ENCODE measurements at places on chromosomes 5 and 9.

- no peak for DNase-seq
These were observed 56.2 kb upstream of the TNPO1 start for GRCh38 chr5:72760259-72760658.

GRCh38 chr9:131736431-131736830 lies 3.4 kb downstream of the RAPGEF1 start:
- DNase-seq, result no peak

DNA sequence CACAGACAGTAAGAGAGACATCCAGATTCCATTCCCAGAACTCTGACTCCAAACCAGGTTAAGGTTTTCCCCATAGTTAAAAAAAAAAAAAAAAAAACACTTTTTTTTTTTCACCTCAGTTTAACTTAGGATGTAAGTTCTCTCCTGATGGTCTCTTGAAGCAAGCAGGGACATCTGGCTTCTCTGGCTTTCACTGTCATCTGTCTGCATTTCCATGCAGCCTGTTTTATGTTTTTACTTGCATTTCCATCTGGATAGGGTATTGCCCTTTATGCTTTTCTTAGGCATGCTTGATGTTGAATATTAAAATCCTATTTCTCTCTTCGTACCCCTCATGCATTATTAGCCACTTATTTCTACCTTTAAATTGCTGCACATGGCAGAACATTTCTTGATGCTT lies 135.3 kb upstream of the WWC1 start:
- DNase-seq, result no peak

GRCh38 chr9:3758816-3759576 lies 233.2 kb upstream of the RFX3 start:
- DNase-seq, result no peak

DNA sequence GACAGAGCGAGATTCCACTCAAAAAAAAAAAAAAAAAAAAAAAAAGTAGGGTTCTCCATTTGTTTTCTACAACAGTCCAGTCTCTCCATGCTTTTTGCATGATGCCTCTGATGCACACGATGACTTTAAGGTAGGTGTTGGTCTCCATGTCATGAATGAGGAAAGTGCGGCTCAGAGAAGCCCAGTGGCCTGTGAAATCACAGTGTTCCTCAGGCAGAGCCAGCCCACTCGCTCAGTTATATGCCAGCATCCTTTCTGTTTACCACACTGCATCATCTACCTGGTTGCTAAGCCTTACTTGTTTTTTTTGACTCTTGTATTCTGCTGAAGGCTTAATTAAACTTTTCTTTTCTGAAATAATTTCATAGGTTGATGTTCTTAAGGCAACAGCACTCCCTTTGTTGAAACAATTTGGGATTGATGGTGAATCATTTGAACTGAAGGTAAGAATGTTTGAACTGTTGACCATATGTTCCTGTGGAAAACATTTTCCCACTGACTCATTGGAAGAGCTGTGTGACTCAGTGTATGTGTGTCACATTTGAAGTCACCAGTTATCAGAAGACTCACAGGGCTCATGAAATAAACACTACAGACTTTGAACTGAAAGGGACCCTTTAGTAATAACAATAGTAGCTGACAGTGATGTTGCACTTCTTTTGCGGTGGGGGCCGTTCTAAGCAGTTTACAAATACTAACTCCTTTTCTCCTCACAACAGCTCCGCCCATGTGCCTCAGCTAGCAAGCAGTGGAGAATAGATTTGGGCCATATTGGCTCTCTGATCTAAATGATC lies 40.2 kb downstream of the RCL1 start:
- no peak for DNase-seq

GRCh38 chr5:141973871-141974595 lies 5.1 kb downstream of the RNF14 start:
- no peak for DNase-seq

GRCh38 chr5:136051486-136052220 lies 22.9 kb downstream of the TGFBI start:
- no peak for DNase-seq

DNA sequence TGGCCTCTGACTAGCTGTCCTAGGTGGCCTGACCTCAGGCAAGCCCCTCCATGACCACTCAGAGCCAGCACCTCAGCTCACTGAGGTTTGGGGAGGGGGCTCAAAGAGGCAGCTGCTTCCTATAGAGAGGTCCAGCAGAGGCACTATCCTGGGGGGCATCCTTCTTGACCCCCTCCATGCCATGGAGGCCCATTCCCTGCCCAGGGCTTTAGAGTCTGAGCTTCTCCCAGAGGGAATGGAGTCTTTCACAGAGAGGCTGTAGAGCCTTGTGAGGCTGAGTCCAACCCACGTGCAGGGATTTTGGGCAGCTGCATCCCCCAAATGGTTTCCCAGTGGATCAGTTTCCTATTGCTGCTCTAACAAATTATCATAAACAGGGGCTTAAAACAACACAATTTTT lies 16.9 kb downstream of the IRF1 start:
- no peak for DNase-seq

DNA sequence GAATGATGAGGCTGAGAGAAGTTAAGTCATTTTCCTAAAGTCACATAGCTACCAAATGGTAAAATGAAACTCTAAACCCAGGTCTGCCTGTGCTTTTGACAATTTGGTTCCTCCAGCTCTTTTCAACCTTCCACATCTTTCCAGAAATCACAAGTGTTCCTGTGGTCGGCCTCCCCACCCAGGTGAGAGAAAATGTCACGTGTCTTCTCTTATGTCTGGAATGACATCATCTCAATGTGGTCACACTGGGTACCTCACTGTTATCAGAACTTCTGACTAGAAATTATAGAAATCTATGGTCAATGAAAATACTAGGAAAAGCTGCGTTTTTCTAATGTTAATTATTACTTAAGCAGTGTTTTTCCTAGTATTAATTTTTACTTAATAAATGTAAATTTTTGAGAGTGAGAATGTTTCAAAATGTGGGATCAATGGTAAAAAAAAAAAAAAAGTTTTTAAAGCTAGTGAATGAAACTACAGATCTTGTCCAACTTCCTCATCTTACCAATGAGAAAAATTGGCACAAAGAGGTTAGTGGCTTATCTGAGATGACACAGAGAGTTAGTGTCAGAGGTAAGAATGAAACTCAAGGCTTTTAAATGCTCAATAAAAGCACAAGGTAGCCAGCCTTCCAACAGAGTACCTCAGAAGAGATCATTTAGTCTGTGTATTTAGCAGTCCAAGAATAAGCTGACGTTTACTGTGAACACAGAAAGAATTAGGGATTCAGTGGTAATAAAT lies 228.7 kb upstream of the NR4A3 start:
- DNase-seq, result no peak

- DNase-seq, result no peak
These were observed 7.7 kb upstream of the NFIB start for GRCh38 chr9:14321517-14322130.

GRCh38 chr9:123757960-123758359 lies 172.0 kb downstream of the DENND1A start:
- DNase-seq, result no peak

DNA sequence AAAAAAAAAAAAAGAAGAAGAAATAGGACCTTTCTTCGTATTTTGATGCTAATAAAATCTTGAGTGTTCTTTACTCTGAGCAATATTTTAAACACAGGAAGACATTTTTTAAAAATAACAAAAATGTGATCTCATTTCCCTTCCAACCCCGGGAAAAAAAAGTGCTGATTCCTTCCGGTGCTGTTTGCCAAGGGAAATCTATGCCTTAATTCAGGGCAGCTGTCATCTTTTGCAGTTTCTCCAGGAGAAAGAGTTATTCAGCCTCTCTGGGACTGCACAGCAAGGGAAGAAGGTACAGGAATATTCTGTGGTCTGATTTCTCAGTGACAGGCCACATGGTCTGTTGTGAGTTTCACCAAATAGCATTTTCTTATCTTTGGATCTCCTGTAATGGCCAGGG lies 291.9 kb upstream of the IRX1 start:
- DNase-seq, result no peak

GRCh38 chr5:28549588-28549987 lies 1511.2 kb upstream of the CDH9 start:
- DNase-seq, result no peak

- no peak for DNase-seq
These were observed 174.0 kb downstream of the GDNF start for GRCh38 chr5:37665889-37666288.

DNA sequence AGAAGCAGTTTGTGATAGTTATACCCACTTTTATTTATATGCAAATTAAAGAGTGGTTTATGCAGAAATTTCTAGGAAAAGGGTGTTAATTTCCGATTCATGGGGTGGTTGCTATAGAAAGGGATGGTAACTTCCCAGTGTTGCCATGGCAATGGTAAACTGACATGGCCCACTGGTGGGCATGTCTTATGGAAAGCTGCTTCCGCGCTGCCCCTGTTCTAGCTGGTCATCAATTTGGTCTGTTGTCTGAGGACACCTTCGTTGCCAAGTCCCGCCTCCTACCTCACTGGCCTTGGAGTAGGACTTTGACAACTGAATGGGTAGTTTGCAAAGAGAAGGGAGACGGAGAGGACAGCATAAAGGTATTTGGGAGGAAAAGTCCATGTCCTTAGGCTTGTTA lies 74.0 kb upstream of the SMIM23 start:
- no peak for DNase-seq

DNA sequence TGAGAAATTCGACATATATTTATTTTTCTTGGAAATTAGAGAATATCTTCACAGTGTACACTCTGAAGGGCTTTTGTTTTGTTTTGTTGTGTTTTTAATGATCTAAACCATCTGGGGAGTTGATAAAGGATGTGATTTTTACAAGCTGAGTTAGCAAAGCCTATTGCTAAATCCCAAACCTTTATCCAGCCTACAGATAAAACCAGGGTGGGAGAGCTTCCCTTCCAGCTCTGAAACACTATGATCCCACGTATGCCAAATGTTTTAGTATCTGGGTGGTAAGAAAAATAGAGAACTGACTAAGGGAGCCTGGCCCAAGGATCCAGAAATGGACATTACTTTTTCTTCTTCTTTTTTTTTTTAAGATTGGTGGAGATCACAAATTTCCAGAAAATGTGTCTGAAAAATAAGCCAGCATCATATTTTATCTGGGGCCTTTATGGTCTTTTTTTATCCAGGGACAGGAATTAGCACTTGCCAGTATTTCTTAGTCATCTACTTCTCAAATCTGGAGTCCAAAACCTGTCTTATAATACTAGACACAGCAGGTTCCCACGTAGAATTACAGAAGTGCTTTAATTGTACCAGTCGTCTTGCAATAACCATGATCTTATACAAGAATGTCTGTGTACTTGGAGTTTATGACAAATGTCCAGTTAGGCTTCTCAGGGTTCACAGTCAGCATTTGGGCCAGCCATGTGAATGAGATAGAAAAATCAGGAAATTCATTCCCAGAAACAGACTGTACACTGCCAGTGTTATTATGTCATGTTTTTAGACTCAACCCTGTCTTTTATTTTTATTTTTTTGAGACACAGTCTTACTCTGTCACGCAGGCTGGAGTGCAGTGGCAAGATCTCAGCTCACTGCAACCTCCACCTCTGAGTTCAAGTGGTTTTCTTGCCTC lies 290.8 kb upstream of the MPDZ start:
- no peak for DNase-seq

DNA sequence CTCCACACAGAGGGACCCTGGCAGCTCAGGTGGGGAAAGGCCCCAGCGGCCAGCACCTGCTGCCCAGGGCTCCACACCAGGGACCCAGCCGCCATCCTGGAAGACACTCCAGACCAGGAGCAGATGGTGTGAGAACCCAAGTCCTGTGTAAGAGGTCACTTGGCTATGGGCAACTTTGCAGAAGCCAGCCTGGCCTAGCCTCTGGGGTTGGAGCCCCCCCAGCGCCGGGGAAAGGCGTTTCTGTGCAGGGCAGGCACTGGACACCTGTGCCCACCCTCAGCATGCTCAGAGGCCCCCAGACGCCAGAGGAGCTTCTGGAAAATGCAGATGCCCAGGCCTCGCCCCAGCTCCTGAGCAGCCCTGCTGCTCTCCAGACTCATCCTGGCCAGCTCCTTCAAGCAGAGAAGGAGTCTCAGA lies 34.0 kb downstream of the RASGEF1C start:
- no peak for DNase-seq

DNA sequence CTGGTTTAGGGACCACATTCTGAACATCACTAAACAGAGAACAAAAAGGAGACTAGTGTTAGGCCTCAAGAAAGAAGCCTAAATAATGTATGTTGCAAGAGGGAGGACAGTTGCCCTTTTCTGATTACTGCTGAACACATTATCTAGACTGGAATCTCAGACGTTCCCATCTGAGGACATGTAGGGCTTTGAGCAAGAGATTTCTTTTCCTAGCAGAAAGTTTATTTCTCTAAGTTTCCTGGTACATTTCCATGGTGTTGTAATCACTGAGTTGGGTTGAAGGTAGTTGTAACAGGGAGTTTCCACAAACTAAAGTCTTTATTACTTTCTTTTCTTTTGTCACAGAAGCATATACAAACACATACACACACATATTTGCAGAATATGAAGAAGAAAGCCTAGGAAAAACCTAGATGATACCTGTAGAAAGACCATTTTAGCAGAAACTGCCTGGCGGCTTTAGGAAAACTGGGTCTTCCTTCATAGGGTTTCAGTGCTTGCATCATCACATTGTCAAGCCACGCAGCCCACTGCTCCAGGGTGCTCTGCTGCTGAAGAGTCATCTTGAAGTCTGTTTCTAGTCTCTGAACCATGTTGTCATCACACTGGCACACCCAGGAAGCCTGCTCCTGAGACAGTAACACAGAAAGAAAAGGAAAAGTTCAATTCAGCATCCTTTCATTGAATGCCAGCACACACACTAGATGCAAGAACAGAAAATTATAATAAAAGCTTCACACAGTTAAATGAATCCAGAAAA lies 269.1 kb downstream of the RFX3 start:
- no peak for DNase-seq

DNA sequence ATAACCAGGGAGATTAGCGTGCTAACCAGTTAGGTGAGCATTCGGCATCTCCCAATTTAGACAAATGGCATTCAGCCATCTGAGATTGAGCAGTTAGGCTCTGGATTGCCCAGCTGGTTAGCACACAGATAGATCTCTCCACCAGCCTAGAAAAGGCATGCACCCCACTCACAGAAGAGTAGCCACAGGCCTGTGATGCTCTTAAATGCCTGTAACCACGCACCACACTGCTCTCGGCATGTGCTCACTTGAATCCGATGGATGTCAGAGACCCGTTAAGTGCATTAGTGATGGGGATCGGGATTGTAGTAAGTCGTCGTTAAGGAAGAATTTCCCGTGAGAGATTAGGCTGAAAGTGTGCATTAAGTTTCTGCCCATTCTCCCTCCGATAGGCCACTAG lies 23.0 kb downstream of the MARCHF6 start:
- no peak for DNase-seq

DNA sequence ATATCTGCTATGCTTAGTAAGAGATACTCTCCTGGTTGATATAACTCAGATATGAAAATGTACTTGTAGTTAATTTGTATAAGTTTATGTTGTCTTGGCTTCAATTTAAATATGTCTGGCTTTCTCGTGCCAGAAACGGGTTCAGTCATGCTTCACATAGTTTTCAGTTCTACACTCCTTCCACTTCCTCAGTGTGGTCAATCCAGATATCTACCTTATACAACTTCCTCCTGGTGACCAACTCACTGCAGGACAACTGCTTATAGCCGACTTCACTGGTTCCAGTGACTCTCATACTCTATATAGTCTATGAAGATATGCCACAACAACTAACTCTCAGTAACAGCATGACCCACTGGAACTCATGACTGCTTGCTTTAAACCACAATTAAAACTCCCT lies 690.4 kb downstream of the SLCO4C1 start:
- DNase-seq, result no peak

- no peak for DNase-seq
These were observed 182.5 kb upstream of the PIK3R1 start for GRCh38 chr5:68033029-68033428.
